ENCODE measurements at places on chromosomes 2 and 18.

- DNase-seq, result no peak
Observed at GRCh38 chr2:12006850-12007249, 260.4 kb downstream of the LPIN1 start.

- DNase-seq, result no peak
Observed at GRCh38 chr2:45205985-45206384, 196.7 kb upstream of the SIX2 start.

DNA sequence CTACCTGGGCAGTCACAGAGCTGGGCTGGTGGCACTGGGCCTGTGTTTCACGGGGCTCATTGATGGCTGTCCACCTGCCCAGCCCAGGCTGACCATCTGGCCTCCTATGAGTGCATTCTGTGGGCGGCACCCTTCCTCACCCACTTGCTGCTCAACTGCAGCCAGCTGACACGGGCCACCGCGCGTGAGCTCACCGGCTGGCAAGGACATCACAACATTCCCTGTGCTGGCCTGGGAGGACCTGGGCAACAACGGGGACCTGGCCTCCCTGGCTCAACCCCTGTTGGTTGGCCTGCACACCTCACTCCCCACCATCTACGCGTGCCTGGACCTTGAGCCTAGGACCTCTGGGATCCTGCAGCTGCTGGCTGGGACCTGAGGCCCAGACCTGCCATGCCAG lies 98.2 kb upstream of the DTNA start:
- no peak for DNase-seq

GRCh38 chr2:160429248-160430000 lies 64.2 kb downstream of the RBMS1 start:
- no peak for DNase-seq

DNA sequence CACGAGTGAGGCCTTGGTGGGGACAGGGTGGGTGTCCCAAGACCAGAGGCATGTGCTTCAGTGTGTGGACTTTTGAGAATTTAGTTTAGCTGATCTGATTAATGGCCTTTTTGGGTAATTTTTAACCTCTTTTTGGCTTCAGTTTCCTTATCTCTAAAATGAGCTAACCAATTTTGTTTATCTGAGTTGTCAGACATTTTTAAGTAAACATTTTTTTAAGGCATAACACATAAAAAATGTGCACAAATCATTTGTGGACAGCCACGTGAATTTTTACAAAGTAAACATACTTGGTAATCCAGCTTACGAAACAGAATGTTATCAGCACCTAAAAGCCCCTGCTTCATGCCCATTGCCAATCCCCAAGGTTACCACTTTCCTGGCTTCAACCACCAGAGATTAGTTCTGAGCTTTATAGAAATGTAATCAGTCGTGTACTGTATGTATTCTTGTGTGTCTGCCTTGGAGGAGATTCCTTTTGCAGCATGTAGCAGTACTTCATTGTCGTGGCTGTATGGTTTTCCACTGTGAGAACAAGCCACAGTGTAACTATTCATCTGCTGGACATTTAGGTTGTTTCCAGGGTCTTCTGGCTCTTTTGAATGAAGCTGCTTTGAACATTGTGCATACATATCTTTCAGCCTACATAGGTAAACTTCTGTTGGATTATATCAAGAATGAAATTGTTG lies 8.4 kb upstream of the INO80C start:
- DNase-seq, result no peak

- DNase-seq, result no peak
Observed at GRCh38 chr2:230931556-230932231, 6.7 kb upstream of the GPR55 start.

DNA sequence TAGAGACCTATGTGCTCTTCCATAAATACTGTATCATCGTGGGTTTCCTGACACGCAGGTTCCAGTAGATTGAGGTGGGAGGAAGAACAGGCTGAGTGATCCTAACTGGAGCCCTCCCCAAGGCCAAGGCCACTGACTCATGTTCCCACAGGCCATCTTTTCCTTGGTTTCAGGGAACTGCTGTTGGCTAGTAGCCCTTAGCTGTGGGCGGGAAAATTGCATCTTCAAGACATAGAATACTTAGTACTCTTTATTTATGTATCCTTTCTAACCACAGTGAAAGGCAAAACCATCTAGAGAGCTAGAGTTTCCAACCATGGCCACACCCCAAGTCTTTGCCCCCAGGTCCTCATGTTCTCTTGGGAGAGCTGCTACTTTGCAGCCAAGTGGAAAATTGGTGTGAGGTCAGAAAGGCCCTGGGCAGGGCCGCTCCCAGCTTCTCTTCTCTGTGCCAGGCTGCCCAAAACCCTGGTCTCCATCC lies 55.9 kb downstream of the COPS8 start:
- peak; percentile 59 for DNase-seq

GRCh38 chr2:202765436-202765835 lies 106.1 kb downstream of the ICA1L start:
- DNase-seq, result no peak

- no peak for DNase-seq
Observed at GRCh38 chr2:134460583-134460998, 206.7 kb downstream of the MGAT5 start.

GRCh38 chr2:191831410-191831994 lies 15.4 kb downstream of the CAVIN2 start:
- DNase-seq, result no peak

DNA sequence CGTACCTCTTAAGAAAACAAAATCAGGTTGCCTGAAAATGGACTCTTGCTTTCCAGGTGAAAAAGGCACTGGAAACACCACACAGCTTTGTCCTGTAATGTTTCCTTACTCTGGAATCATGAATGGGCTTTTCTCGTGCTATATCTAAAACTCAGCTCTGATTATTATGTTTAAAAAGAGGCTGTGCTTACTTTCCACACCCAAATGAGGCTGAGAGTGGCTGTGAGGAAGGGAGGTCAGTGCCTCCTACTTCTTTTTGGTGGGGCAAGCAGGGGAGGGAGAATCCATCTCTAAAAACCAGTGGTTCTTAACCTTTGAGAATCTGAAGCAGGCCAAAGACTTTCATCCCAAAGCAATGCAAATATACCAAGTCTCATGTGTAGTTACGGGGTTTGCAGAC lies 148.6 kb downstream of the FAM210A start:
- DNase-seq, result no peak

- no peak for DNase-seq
Observed at GRCh38 chr2:237243487-237243886, 157.8 kb downstream of the COPS8 start.

GRCh38 chr18:45398448-45398847 lies 216.8 kb upstream of the SLC14A2 start:
- no peak for DNase-seq

DNA sequence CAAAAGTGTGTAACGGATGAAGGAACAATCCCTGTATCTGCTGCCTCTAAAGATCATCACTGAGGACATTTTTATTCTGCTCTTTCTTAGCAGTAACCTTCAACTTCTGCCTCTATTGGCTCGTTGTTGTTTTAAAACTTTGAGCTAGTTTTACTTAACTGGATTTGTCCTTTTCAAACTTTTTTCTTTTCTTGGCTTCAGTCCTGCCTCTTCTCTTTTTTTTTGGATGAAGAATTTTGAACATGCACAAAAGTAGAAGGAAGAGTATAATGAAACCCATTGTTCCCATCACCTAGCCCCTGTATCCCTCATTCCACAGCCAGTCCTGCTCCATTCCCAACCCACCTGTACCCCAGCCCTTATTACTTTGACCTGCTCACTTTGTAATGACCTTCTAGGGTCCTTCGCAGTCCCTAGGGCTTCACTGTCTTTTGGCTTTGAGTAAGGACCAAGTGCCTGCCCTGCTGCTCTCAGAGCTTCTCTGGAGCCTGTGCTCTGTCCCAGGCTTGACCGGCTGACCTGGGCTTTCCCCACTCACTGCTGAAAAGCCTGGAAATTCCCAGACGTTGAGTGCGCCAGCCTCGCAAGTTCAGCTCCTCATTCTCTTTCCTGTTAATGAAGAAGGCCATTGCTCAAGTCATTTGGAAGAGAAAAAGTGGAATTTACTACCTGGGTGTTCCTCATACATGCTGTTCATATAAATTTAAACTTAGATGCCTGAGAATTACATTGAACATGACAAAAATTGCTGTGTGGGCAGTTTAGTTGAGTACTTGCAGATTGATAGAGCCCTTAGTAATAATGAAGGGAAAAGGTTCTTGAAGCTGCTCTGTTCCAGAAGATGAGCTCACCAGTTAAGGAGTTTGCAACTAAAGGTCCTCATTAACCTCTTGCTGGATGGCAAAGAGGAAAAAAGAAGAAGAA lies 149.3 kb upstream of the ALPP start:
- DNase-seq, result no peak

- no peak for DNase-seq
Observed at GRCh38 chr2:42192652-42193566, 23.8 kb downstream of the EML4 start.

DNA sequence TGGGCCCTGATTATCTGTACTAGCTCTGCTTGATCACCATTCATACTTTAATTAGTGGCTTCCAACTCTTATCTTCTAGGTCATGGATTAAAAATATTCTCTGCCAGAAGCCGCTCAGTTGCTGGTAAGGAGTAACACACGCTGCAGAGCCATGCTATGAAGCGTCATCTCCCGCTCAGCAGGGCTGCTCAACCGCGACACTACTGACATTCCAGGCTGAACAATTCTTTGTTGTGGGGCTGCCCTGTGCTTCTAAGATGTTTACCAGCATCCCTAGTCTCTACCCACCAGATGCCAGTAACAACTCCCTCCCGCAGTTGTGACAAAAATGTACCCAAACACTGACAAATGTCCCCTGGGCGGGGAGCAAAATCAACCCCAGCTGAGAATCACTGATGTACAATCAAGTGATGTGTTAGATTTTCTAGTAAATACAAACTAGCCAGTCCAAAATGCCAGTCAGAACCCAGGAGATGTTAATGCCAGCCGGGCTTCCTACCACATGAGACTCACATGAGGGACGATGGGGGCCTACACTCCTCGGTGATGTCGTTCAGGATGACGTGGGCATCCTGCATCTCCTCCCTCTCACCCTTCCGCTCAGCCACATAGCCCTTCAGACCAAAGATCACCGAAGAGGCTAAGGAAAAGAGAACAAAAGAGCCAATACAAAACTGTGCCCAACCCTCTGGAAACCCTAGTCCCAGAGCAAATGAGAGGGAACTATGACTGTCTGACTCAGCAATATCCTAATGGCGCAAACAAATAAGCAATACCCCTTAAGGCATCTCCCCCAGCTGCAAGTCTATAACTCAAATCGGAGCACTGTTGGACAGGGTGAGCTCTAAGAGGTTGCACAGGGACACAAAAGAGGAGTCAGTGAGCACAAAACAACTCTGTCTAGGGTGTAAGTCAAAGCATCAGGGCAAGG lies 15.6 kb downstream of the ILKAP start:
- DNase-seq, result no peak

DNA sequence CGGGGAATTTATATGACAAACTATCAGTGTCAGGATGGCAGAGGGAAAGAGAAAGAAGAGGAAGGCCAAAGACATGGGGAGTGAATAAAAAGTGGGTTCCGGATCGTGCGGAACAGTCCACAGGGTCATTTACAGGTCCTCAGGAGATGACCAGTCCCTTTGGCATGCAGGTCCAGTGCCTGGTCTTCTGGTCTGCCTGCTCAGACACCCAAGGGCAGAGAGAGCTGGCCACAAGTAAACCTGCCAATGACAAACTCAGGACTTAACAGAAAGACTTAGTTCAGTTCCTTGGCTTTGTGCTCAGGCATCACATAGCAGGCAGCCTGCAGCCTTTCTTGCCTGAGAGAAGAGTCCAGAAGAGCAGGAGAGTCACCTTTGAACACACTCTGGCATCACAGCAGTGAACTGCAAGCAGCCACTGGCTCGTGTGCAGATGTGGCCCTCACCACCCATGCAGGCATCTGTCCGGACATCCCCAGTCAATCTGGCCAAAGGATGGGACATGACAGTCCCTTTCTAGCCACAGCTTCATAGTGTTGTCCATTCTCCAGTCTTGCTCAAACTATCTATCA lies 14.0 kb downstream of the TMEM127 start:
- peak; percentile 74 for DNase-seq

DNA sequence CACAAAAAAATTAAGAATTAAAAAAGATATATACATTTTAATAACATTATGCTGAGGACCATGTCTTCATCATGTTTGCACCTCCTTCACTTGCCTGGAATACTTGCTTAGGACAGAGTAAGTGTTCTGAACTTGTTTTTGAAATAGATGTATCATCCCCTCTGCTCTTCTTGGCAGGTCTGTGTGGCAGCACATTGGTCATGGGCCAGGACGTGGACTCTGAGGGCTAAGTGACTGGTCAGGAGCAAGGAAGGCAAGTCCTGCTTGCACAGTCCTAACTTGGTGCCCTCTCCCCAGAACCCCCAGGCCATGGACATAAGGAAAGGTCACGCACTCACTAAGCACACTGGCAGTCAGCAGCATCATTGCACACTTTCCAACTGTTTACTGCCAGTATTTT lies 95.8 kb downstream of the PTPRM start:
- DNase-seq, result no peak

- DNase-seq, result no peak
Observed at GRCh38 chr18:22267697-22268096, 98.3 kb downstream of the GATA6 start.

DNA sequence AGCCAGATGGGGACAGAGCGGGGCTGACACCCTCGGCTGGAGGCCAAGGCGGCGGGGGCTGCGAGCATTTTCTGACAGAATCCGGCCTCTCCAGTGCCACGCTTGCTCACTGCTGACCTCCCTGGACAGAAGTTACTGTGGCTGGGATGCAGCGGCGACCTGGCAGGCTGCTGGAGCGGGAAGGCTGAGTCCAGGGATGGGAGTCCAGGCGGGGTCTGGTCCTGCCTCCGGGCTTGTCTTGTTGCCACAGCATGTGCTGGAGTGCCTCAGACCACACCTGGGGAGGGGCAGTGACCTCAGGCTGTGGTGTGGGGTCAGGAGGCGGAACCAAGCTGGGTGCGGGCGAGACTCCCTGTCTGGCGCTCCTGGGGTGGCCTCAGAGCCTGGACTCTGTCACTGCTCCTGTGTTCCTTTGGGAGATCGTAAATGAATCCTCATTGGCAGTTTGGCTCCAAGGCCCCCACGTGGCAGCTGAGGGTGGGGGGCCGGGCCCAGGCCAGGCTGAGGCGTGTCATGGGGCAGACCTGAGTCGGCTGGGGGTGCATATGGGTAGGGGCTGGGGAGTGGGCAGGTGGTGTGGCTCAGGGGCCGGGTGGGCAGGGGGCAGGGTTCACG lies 5.5 kb downstream of the BOK start:
- no peak for DNase-seq

DNA sequence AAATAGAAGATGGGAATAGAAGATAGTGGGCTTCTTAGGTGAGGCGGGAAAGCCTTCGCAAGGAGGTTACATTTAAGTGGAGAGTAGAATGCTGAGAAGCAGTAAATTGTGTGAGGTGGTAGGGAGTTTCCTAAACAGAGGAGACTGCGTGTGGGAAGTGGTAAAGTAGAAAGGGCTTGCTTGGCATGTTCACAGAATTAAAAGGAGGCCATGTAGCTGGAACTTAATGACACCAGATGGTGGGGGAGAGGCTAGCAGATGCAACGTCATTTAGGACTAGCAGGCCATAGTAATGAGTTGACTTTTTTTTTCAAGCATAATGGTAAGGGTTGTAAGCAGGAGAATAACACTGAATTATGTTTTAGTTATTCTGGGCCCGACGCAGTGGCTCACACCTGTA lies 13.0 kb upstream of the RTN4 start:
- DNase-seq, result no peak

GRCh38 chr18:76131738-76132137 lies 363.3 kb downstream of the ZNF516 start:
- DNase-seq, result no peak
